ENCODE measurements at places on chromosomes 11 and 22.

DNA sequence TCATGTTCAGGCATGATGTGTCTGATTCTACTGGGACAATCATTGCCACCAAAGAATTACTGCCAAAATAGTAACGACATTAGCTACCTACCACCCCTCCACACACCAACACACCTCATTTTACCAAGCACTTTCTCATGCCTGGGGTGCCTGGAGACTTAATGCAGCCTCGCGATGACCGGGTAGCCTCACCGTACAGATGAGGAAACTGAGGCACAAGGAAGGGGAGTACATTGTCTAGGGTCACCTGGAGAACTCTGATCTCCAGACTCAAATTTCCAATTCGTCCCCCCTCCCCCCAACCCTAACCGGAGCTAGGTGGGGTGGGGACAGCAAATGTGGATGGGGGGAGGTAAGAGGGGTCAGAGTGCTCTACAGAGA, 2.7 kb upstream of the RTN4RL2 start:
- no peak overlapping the region for H3K4me3 ChIP-seq
- H3K27ac ChIP-seq: no peak overlapping the region
- H3K27me3 ChIP-seq: peaks cover 84% of the 10 kb centered on the region
- H3K36me3 ChIP-seq: no peaks in the 10 kb centered on the region
- peaks cover 34% of the 10 kb centered on the region for H3K4me1 ChIP-seq
- no peak for DNase-seq

GRCh38 chr22:16967453-16968217, 40.4 kb downstream of the GAB4 start:
- no peak overlapping the region for H3K27ac ChIP-seq
- H3K27me3 ChIP-seq: peaks cover 13% of the 10 kb centered on the region

DNA sequence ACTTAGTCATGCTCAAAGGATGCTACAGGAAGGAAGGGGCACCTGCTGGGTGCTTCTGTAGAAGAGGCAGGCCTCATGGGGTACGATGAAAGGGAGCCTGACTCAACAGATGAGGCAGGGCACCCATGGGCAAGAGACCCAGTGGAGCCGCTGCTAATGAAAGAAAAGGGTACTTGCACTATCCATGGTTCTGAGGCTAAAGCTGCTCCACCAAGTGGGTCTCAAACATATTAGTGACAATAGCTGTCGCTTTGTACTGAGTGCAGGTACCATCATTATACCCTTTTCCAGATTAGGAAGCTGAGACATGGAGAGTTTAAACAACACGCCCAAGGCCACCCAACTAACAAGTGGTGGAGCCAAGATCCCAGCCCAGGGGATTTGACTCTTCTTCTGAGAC, 127.5 kb upstream of the SERPIND1 start:
- H3K4me3 ChIP-seq: no peak overlapping the region
- peaks cover 25% of the 10 kb centered on the region for H3K27me3 ChIP-seq
- no peak for DNase-seq
- H3K36me3 ChIP-seq: no peaks in the 10 kb centered on the region
- no peaks in the 10 kb centered on the region for H3K4me1 ChIP-seq

DNA sequence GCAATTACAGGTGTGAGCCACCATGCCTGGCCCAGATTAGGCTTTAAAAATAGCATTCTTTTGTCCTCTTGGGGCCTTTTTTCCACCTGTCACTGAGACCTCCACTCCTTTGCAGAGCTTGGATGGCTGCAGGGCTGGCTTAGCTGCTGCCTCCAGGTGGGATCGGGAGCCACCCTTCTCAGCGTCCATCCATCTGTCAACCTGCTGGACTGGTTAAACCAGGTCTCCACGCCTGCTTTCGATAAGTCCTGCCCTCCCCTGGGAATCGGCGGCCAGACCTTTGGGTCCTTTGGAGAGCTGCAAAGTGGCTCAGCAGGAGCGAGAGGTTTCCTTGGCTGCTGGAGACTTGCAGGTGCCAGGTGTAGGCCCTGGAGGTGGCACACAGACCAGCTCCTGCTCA, 23.4 kb upstream of the GRAMD4 start:
- H3K4me1 ChIP-seq: peaks cover 35% of the 10 kb centered on the region
- no peak for DNase-seq
- no peak overlapping the region for H3K27ac ChIP-seq
- no peak overlapping the region for H3K4me3 ChIP-seq
- H3K36me3 ChIP-seq: no peaks in the 10 kb centered on the region
- H3K27me3 ChIP-seq: peaks cover 23% of the 10 kb centered on the region

DNA sequence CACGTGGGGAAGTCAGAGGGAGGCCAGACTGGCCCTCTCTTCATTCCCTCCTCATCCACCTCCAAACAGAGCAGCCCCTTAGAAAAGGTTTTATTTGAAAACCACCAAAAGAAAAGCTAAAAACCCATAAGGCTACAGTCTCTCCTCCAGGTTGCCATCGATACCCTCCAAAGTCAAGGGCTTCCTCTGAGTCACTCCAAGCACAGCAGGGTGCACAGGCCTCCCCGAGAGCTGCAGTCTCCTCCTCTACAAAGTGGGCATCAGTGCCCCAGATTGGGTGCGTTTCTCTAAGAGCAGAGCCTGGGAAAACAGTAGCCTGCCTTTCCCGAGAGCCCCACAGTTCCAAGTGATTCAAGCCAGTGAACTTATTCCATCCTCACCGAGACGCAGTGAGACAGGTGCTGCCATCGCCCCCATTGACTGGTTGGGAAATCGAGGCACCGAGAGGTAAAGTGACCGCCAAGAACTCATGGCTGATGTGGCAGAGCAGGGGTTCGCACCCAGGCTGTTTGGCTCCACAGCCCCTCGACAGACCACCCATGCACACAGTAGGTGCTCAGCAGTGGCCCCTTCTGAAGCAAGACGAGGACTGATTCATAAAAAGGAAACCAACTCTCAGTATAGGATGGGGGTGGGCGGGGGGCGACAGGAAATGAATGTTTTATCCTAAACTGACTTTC, 91.7 kb upstream of the SHISAL1 start:
- no peaks in the 10 kb centered on the region for H3K4me1 ChIP-seq
- no peak overlapping the region for H3K4me3 ChIP-seq
- H3K27ac ChIP-seq: no peak overlapping the region
- DNase-seq: no peak

DNA sequence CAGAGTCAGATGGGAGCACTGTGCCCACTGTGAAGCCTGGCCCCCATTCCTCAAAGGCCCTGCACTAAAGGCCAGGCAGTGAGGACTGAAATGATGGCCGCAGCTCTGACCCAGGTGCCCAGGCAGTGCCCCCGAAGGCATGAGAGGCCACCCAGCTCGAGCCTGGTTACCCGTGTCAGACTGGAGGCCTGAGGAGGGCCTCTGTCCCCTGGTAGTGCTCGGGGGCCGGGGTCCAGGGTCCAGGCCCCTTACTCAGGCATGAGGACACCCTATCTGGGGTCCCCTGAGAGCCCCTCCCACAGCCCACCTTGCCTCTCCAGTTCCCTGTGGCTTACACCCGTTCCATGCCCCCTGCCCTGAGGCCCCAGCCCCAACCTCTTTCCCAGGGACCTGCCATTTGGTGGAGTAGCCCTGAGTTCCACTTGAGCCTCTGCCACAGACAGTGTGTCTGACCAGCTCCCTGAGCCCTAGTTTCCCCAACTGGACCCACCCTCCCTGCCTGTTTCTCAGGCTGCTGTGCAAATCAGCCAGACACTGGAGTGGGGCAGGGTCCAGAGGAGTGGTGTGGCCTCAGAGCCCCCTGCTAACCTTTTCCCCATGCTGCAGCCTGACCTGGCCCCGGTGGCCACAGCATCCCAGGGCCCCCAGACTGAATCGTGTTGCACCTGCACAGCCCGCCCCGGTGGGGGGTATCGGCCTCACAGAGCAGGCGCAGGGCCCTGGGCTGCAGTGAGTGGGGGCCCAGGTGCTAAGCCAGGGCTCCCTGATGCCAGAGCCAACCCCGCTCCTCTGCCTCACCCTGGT, 10.8 kb upstream of the ANKRD13D start:
- DNase-seq: peak; percentile 22
- H3K36me3 ChIP-seq: peaks cover 57% of the 10 kb centered on the region
- H3K27me3 ChIP-seq: no peaks in the 10 kb centered on the region
- H3K4me1 ChIP-seq: peaks cover 78% of the 10 kb centered on the region
- H3K27ac ChIP-seq: peak overlapping the region; percentile 94
- peak overlapping the region; percentile 74 for H3K4me3 ChIP-seq

GRCh38 chr22:23305922-23306374, 125.6 kb downstream of the BCR start:
- H3K4me3 ChIP-seq: no peak overlapping the region
- H3K27me3 ChIP-seq: no peaks in the 10 kb centered on the region
- no peak for DNase-seq
- H3K4me1 ChIP-seq: no peaks in the 10 kb centered on the region

DNA sequence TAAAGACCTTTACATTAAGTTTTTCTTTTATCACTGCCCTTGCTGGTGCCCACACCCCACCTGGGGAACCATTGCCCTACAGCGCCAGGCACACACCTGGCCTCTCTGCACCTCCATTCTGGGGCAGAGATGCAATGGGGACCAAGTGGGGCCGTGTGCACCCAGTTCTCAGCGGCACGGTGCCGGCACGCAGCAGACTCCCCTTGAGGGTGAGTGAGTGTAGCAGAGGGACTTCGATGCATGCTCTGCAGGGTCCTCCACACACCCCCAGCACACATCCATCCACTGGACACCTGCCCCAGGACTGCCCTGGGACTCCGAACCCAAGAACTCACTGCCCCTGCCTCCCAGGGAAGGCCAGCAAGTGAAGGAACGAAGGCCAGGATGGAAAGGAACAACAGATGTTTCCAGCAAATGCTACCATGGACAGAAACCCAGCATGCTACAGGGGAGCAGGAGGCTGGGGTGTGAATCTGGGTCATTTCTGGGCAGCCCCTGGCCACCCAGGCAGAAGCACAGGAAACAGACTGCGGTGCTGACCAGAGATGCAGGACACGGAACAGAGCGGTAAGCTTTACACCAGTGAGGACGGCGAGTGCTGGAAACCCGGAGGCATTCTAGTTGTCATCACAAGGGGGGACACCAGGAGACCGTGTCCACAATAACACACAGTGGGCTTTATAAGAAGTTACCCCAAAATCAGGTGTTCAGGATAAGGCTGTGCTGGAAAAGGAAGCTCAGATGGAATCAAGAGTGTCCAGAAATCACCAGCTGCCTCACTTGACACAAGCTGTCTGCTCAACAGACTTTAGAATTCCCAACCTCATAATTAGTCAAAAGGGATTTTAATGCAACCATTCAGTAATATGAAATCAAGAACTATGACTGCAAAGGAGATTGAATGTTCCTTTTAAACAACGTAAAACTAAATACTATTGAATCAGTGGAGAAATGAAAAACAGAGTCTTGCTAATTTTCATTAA, 32.7 kb upstream of the MOB2 start:
- DNase-seq: no peak
- H3K36me3 ChIP-seq: no peaks in the 10 kb centered on the region
- H3K4me3 ChIP-seq: no peak overlapping the region
- peaks cover 7% of the 10 kb centered on the region for H3K4me1 ChIP-seq
- no peak overlapping the region for H3K27ac ChIP-seq

DNA sequence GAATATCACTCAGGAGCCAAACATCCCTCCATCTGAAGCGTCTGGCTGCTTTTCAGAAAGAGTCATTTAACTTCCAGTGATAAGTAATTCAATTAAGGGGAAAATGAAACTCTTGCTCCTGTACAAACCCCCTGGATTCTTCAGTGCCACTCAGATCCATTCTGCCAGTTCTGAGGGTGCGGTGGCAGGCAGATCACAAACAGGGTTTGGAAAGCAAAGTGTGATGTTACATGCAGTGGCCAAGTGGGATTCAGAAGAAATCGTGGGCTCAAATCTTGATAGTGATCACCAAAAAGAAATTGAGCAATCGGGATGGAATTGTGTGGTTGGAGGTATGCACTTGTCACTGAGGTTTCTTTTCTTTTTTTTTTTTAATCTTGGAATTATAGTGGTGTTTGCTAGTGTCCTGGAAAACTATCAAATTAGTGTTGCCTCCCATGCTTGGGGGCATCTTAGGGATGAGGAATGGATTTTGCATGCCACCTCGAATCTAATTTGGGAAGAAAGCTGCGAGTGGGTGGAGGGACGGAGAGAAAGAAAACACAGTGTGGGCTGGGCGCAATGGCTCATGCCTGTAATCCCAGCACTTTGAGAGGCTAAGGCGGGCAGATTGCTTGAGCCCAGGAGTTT, 22.5 kb upstream of the RTL6 start:
- H3K27me3 ChIP-seq: peaks cover 32% of the 10 kb centered on the region
- no peaks in the 10 kb centered on the region for H3K4me1 ChIP-seq
- H3K4me3 ChIP-seq: no peak overlapping the region
- no peak overlapping the region for H3K27ac ChIP-seq
- no peak for DNase-seq

GRCh38 chr11:130473795-130474377, 25.4 kb downstream of the ADAMTS15 start:
- peaks cover 4% of the 10 kb centered on the region for H3K27me3 ChIP-seq
- no peaks in the 10 kb centered on the region for H3K36me3 ChIP-seq
- no peaks in the 10 kb centered on the region for H3K4me1 ChIP-seq
- no peak overlapping the region for H3K4me3 ChIP-seq

GRCh38 chr11:88979641-88980040, 86.1 kb downstream of the GRM5 start:
- H3K4me3 ChIP-seq: no peak overlapping the region
- no peaks in the 10 kb centered on the region for H3K4me1 ChIP-seq
- H3K36me3 ChIP-seq: no peaks in the 10 kb centered on the region
- no peaks in the 10 kb centered on the region for H3K27me3 ChIP-seq
- H3K27ac ChIP-seq: no peak overlapping the region
- no peak for DNase-seq

DNA sequence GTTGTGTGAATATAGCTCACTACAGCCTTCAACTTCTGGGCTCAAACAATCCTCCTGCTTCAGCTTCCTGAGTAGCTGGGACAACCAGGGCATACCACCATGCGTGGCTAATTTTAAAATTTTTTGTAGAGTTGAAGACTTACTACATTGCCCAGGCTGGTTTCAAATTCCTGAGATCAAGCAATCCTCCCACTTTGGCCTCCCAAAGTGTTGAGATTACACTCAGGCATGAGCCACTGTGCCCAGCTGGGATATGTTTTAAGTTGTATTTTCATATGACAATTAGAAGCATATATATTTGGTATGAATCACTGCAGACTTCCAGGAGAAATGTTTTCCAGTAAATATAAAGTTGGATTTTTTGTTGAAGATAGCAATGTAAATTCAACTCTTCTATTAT, 15.4 kb downstream of the DDX10 start:
- no peak for DNase-seq
- no peaks in the 10 kb centered on the region for H3K27me3 ChIP-seq
- peaks cover 45% of the 10 kb centered on the region for H3K36me3 ChIP-seq
- peaks cover 2% of the 10 kb centered on the region for H3K4me1 ChIP-seq

GRCh38 chr11:103364687-103365086, 255.5 kb downstream of the DYNC2H1 start:
- H3K27ac ChIP-seq: no peak overlapping the region
- no peak overlapping the region for H3K4me3 ChIP-seq
- H3K27me3 ChIP-seq: no peaks in the 10 kb centered on the region
- DNase-seq: no peak

- H3K4me3 ChIP-seq: no peak overlapping the region
- no peaks in the 10 kb centered on the region for H3K27me3 ChIP-seq
- H3K36me3 ChIP-seq: no peaks in the 10 kb centered on the region
- no peak overlapping the region for H3K27ac ChIP-seq
- DNase-seq: no peak
- no peaks in the 10 kb centered on the region for H3K4me1 ChIP-seq
These were observed 442.9 kb upstream of the RAG2 start for GRCh38 chr11:37040921-37041320.
